Stimulated activated CD8-positive, alpha-beta memory T cell treated with anti-CD3 and anti-CD28 coated beads, Interleukin-15, amount 100 ng/mL, for 48 hours (primary cell): ENCODE measurements at places on chromosomes 5 and 9.

GRCh38 chr5:9411142-9411541 lies 134.7 kb downstream of the SEMA5A start:
- DNase-seq: no peak

GRCh38 chr9:129201289-129201688 lies 23.2 kb upstream of the IER5L start:
- DNase-seq: no peak

- DNase-seq: no peak
Measured at GRCh38 chr9:1216532-1216931, 166.4 kb downstream of the DMRT2 start.

- no peak for DNase-seq
Measured at GRCh38 chr5:567664-568060, 43.4 kb upstream of the SLC9A3 start.

GRCh38 chr9:35660966-35661415 lies 2.9 kb downstream of the CCDC107 start:
- DNase-seq: no peak

- DNase-seq: no peak
Measured at GRCh38 chr5:137310051-137310730, 188.9 kb downstream of the SPOCK1 start.

GRCh38 chr5:164191240-164191639 lies 685.8 kb downstream of the MAT2B start:
- no peak for DNase-seq

- no peak for DNase-seq
Measured at GRCh38 chr5:59724482-59725391, 168.8 kb downstream of the PDE4D start.

DNA sequence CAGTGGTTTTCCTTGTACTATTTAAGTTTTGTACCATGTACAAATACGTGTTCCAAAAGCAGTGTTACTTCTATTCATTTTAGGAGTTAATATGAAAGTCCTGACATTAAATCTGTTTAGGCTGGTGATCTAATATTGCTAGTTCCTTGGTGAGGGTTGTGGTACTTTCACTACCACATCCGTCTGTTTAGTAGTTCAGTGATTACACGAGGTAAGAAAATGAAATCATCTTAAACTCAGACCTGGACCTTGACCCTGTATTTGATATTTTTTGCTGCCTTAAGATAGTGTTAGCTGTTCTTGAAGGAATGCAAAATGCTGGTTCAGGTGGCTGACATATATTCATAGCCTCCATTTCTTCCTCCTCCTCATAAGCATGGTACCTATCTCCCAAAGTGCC lies 50.3 kb downstream of the MTAP start:
- no peak for DNase-seq

- no peak for DNase-seq
Measured at GRCh38 chr5:66322786-66323528, 178.9 kb downstream of the SREK1 start.

DNA sequence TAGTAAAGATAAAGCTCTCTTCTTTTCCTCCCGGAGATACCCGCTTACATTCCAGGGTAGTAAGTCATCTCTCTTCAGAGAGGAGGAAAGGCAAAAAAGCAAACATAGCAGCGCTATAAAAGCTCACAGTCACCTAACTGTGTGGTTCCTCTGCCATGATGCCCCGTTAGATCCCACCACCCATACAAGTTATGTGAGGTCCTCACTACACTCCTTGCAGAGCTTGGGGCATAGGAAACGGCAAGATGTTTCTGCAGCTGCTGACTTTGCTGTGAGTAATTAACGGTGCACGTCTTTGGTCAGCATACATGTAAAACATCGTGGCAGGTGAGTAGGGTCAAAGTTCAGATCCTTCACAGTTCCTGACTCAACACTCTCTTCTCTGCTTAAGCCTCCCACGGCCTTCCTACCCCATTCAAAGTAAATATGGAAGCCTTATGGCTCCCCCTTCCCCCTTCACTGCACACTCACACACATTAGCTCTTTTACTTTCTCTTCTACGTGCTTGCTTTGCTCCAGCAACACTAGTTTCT lies 218.9 kb downstream of the DIRAS2 start:
- no peak for DNase-seq

GRCh38 chr9:114905170-114905940 lies 25.0 kb downstream of the TNFSF8 start:
- DNase-seq: no peak

GRCh38 chr5:1553539-1554409 lies 30.0 kb upstream of the LPCAT1 start:
- DNase-seq: no peak

DNA sequence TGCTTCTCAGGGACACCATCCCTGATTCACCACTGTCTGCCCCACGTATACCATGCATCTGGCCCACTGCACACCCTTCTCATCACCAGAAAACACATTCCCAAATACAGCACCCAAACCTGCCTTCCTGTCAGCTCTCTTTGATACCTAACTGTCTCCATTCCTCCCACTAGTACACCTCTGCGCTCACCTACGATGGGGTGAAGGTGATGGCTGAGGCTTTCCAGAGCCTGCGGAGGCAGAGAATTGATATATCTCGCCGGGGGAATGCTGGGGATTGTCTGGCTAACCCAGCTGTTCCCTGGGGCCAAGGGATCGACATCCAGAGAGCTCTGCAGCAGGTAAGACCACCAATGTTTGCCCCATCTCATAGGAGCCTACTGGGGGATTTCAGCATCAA lies 186.4 kb downstream of the GRIA1 start:
- no peak for DNase-seq
